ENCODE measurements at places on chromosomes 4 and X. TPM values are rescaled to one million over a fixed set of nuclear protein-coding genes. Genes with fewer than 3 reads are reported as not detected.

GRCh38 chr4:16967722-16968121 lies 69.3 kb upstream of the LDB2 start:
- DNase-seq, result no peak

DNA sequence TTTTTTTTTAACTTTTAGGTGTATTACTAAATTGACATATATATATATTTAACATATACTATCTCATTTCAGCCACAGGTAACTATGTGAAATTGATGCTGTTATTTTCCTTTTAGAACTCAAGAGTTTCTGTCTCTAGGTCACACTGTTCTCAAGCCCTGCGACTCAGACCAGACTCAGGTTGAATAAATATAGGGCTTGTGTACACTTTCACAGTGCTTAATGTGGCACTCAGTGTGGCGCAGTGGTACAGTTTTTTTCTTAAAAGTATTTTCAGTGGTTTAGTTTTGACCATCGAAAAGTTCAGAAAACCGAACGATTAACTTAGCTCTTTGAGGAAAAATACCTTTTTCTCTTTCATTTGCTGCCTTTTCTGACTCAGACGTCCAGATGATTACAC lies 24.7 kb downstream of the PACRGL start:
- no peak for DNase-seq

DNA sequence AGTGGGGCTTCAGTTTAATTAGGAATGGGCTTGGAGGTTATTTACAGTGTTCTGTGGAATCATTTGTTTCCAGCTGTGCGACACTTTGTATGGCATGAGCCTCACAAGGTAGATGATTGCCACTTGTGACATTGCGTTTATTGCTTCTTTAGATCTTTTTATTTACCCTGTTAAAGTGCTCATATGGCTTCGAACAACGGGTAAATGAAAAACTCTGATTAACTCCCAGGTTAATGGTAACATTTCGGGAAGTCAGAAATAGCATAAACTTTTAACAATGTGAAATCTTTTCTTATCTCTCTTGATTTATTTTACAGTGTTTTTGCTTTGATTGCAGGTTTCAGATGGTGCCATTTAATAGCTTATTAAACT lies 494.3 kb downstream of the IDS start:
- DNase-seq, result no peak

CYTL1 gene
- 4.6 TPM for total RNA-seq

CFP gene
- 19.0 TPM for total RNA-seq

Data from liver (tissue), 10 donors.